B cell (primary cell): ENCODE measurements at places on chromosomes 3 and 15. TPM values are rescaled to one million over a fixed set of nuclear protein-coding genes. Genes with fewer than 3 reads are reported as not detected.

DNA sequence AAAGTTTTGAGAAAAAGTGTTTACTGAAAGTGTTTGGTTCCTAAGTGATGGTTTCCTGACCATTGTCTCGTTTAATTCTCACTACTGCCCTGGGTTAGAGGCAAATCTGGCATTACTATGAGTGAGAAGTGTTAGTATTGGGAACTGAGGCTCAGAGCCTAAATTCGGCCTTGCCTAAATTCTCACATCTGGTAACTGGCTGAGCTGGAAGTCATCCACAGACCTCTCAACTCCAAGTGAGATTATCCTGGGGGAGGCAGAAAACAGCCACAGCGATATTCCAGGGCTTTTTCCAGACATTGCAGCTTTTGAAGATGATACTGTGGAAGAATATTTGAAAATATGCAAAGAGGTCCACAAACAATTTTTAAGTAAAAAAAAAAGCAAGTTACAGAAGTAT lies 85.1 kb upstream of the TRA2B start:
- no peak for DNase-seq

GRCh38 chr3:146912241-146913015 lies 307.3 kb upstream of the PLSCR5 start:
- DNase-seq, result no peak

Gene SPTBN5
- 0.68 and 1.4 TPM in 2 replicates for total RNA-seq

Gene GPR87
- not detected in 2 replicates for total RNA-seq

- DNase-seq, result no peak
Observed at GRCh38 chr3:39127908-39128304, 20.4 kb downstream of the TTC21A start.

GRCh38 chr15:66220601-66221000 lies 32.9 kb downstream of the MEGF11 start:
- no peak for DNase-seq

- DNase-seq, result no peak
Observed at GRCh38 chr15:85515212-85515611, 134.8 kb downstream of the AKAP13 start.

Gene MYD88
- 52.3 and 55.0 TPM in 2 replicates for total RNA-seq

GRCh38 chr3:35680866-35681650 lies 41.7 kb downstream of the ARPP21 start:
- DNase-seq, result no peak
